ENCODE measurements at places on chromosomes 3 and 15.

- DNase-seq, result no peak
These were observed 280.8 kb upstream of the LRRFIP2 start for GRCh38 chr3:37455181-37455580.

GRCh38 chr3:127688416-127689265, 15.9 kb downstream of the ABTB1 start:
- peak; percentile 46 for DNase-seq

DNA sequence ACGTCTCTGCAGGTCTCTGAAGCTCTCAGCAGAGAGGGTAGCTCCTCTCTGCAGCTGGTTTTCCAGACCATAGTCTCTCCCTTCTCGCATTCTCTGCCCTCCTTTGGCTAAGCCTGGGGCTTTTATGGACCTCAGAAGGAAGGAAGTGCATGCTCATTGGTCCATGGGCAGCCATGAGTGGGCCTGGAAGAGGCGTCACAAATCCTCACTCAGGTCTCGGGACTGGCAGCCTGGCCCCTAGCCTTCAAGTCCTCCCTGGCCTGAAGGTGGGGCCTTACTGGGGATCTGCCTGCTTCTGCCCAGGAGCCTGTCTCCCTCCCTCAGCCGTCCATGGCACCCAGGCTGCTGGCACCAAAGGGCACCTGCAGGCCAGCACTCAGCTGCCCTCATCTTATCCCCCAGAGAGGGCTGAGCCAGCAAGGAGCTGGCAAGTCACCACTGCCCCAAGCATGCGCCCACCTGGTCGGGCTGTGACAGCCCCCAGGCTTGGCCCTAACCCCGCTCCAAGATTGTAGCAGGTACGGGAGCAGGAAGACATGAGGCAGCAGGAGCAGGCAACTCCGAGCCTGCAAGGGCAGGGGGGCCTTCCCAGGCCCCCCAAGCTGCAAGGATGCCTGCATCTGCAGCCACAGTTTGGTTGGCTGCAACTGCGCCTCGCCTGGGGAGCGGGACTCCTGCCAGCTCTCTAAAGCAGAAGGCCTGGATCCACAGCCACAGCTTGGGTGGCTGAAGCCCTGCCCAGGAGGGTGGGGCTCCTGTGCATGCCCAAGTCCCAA, 37.4 kb downstream of the GHSR start:
- DNase-seq, result no peak

GRCh38 chr3:15206662-15207576, 873 bp downstream of the CAPN7 start:
- DNase-seq, result peak; percentile 46

GRCh38 chr3:186986816-186987215, 56.5 kb downstream of the ST6GAL1 start:
- no peak for DNase-seq

DNA sequence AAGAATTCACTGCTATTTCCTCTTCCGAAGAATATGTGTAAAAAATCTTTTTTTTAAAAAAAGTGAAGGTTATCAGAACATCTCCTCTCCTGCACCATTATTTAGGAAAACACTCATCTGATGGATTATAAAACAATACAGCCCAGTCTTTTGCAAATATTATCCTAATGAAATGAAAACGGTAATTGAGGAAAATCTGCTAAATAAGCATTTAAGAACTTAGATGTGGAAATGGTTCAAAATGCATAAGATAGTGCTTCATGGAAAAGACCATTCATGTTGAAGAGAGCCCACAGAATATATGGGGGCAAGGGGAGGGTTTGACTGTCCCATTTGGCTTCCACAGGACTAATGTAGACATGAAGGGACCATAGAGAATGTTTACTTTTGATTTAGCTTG, 47.8 kb downstream of the ISL2 start:
- DNase-seq, result no peak

GRCh38 chr3:111862415-111862814, 3.4 kb downstream of the PHLDB2 start:
- no peak for DNase-seq

GRCh38 chr3:171258316-171258715, 201.9 kb downstream of the TNIK start:
- no peak for DNase-seq

DNA sequence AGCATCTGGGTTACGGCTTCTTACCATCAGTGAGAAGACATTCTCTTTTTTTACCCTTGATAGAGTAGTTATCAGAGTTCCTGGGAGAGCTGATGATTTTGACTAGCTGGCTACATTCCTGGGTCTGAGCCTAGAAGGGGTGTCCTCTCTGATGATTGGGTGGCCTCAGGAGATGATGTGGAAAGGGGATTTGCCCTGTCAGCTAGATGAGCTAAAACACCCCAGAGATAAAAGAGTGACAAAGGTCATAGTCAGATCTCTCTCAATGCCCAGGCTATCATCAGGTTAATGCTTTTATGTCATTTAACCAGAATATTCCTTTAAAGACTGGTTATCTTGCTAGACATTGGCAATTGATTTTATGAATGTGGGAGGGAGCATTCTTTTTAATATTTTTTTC, 130.2 kb downstream of the KCNAB1 start:
- no peak for DNase-seq

DNA sequence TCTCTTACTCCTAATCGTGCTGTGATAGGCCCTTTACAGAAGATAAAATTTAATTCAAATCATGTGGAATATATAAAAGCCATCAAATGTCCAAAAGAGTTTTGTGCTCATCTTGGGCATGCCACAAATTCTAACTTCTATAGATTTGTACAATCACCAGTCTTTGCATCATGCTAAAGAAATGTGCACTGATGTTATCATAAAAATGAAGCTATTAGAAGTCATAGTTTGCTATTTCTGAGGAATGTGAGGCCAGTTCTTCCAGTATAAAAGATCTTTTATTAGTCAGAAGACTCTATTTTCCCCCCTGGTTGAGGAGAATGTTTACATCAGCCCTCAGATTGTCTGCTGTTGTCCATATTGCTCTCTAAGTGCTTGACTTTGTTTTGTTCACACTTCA, 2.1 kb upstream of the ANXA2 start:
- DNase-seq, result peak; percentile 71

DNA sequence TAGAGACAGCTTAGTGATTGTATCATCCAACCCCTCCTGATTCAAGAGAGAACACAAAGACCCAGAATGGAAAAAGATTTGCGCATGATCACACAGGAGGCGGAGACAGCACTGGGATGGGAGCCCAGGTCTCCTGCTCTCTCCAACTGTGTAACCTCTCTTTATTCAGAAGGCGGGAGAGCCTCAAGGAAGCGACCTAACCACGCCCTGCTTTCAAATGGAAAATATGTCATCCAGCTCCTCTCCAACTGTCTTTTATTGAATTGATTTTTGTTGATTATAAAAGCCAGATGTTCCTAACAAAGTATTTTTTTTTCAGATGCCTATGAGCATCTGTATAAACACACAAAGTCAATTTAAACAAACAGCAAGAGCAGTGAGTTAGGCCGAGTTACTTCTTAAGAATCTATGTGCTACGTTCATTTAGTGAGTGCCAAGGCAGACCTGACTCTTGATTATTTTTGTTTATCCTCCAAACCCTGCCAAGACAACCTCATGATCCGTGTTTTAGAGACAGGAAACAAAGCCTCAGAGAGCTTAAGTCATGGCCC, 74.5 kb downstream of the BFSP2 start:
- DNase-seq, result peak; percentile 69

DNA sequence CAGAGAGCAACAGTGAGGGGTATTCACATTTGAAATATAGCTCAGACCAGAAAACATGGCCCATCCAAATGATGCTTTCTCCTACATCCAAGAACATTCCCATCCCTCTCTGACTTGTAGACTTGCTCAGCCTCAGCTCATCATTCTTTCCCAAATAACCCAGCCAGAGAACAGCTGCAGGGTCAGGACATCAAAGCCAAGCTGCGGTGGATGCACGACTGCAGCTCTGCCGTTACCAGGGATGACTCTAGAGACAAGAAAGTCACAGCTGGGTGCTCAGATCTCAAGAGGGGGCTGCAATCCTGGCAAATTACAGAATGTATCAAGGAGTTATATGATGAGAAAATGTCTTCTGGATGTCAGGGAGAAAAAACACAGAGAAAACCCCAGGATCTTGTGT, 944.3 kb downstream of the NTRK3 start:
- peak; percentile 15 for DNase-seq

DNA sequence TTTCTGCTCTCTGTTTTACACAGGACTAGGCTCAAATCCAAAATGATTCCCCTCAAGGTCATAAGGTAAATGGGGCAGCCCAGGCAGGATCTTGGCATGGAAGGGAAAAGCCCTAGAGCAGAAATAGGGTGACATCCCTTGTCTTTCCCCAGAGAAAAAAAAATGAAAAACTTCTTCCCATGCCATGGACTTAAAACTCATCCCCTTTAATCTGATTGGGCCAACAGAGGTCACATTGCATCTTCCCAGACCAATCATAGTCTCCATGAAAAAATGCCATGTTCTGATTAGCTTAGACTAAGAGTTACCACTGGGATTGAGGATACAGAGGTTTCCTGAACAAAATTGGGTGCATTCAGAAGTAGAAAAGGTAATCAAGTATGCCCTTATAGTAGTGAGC, 241.3 kb upstream of the LRTM1 start:
- no peak for DNase-seq

DNA sequence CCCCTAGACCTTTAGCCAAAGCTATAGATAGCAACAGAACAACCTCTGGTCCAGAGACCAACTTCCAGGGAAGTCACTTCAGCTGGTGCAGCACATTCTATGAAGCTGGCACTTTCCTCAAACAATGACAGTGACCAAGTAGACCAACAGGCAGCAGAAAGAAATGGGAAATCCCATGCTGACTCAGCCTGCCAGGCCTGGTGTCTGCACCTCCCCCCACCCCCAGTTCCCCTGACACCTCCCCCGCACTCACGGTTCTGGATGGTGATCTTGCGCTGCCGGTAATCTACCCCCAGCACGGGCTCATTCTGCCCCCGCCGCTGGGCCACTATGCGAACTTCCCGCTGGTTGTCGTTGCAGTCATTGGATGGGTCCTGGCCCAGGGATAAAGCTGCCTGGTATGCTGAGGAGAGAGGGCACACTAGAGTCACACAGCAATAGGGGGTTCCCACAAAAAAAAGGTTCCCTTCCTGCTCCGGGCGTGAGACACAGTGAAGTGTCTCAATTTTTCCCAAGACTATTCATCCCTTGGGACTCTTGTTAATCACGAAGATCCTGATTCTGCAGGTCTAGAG, 17.0 kb downstream of the ILDR1 start:
- no peak for DNase-seq

GRCh38 chr15:72616491-72617210, 37.8 kb upstream of the GOLGA6B start:
- no peak for DNase-seq

DNA sequence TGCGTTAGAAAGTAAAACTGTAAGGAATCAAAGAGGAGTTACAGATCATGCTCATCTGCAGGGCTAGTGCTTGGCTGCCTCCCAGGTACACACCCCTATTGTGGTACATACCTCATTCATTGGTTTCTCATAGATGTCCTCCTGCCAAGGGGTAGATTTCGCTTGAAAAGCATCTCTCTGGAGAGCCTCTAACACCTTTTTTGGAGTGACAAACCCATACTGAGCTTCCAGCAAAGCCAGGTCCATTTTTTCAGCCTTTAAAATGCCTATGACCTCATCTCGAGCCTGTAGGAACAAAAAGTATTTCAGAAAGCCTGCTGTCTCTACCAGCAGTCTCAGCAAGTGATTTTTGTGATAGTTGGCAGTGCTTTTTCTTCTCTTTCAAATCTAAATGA, 112.1 kb downstream of the CMSS1 start:
- peak; percentile 80 for DNase-seq

DNA sequence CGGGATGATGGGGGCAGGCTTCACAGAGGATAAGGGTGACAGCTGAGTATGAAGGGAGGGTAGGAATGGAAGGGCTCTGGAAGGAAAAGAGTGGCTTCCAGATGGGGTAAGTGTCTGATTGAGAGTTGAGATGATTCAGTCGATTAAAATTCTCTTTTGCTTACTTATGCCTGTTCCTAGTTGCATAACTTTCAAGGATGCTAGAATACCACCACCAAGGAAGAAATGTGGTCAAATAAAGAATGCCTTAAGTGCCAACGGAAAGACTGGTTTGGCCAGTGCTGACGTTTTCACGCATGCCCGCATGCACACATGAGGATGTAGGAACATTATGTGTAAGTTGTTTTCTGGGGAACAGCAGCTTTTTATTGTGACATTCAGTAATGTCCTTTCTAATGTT, 263.4 kb upstream of the WNT5A start:
- DNase-seq, result peak; percentile 87

- DNase-seq, result peak; percentile 24
These were observed 454 bp downstream of the C15orf62 start for GRCh38 chr15:40770147-40770721.

- no peak for DNase-seq
These were observed 35.9 kb downstream of the ARPP21 start for GRCh38 chr3:35675206-35675605.
